CD4-positive, alpha-beta T cell treated with Interleukin-17A for 1 hour (primary cell): ENCODE measurements at places on chromosomes 2 and 18.

GRCh38 chr2:181116261-181116660 is 135.9 kb downstream of the UBE2E3 start:
- DNase-seq = no peak

DNA sequence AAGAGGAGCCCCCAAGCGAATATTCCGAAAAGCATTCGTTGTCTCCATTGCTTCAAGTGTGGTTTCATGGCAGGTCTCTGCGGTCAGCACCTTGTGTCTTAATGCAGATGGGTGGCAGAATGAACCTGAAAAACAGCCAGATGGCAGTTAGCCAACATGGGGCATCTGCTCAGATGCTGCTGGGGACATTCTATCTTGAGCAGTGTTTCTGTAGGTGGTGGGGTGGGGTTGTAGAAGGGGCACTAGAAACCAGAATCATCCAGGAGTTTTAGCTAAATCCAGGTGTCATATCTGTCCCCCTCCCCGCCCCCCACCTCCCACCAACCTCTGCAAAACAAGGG is 42.1 kb downstream of the ST6GAL2 start:
- DNase-seq = no peak

- peak; percentile 46 for DNase-seq
Observed at GRCh38 chr2:11582862-11583752, 49.3 kb downstream of the GREB1 start.

GRCh38 chr2:233354500-233354924 is 218 bp downstream of the DGKD start:
- DNase-seq = no peak

DNA sequence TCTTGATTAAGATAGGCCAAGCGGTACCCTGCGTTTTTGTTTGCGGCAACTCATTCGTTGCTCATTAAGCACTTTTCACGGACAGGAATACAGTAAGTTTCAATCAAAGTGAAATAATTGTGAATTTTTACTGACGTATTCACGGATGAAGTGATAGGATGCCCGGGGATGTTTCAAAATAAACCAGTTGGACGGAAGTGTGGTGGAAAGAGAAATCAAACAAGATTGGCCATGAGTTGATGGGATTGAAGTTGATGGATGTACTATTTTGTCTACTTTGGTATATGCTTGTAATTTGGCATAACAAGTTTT is 481 bp downstream of the TMEM177 start:
- peak; percentile 17 for DNase-seq

DNA sequence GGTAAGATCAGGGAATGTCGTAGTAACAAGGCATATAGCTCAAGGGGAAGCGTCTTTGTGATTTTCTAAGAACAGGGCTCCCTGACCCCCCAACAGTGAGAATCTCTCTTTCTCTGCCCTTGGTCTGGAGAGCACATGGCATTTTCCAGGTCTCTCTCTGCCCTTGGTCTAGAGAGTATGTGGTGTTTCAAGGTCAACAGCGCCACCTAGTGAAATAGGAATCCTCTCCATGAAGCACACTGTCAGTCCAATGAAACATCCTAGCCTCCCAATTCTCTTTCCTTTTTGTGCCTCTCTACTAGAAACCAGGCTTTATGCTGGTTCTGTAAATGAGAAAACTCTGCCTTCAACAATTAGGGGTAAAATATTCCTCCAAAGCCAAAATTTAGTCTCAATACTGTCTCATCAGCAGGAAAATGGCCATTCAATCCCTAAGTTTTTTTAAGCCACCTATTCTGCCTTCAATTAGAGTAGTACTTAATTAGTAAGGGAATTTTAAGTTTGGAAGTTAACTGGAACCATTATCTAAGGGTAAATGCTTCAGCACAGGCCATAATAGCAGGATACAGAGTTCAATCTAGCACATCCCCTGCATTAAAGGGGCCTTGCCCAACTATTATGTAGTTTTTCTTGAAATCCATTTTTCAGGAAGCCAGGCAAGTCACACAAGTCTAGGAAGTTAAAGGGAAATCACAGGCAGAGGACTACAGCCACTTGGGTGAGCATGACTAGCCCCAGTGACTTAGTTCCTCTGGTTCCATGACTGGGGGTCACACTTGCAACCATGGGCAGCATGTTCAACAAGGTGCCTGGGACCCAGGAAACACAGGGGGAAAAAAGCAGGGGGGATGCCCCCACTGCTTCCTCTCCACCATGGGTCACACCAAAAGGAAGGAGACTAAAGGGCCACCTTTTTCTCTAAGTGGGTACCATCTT is 12.4 kb downstream of the DYM start:
- DNase-seq = peak; percentile 75

- no peak for DNase-seq
Observed at GRCh38 chr2:201751566-201751965, 29.2 kb downstream of the ALS2 start.

DNA sequence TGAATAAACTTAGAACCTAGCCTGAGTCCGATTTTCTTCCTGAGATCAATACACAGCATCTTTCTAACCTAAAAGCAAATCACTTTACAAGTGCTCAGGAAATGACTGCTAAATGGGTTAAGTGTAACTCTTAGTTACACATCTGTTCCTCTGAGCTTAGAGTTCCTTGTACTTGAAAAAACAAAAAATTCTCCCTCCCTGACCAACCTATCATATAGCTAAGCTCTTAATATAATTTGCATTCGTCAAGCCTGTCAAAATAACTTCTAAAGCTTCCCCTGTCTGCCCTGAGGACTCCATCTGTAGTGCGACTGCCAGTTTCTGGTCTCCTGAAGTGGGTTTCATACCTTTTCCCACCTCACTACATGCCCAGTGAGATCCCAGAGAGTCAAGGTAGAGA is 190.4 kb downstream of the NCK2 start:
- DNase-seq = peak; percentile 43

DNA sequence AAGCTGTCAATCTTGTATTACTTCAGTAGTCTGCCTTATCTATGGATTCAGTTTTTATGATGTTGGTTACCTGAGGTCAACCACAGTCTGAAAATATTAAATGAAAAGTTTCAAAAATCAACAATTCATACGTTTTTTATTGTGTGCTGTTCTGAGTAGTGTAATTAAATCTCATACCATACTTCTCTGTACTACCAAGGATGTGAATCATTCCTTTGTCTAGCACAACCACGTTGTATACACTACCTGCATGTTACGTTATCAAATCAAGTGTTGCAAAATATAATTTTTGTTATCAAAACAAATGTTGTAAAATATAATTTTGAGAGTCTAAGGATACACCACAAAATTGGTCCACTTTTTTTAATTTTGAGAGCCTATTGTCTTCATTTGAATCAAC is 590.2 kb upstream of the SETBP1 start:
- DNase-seq = no peak

DNA sequence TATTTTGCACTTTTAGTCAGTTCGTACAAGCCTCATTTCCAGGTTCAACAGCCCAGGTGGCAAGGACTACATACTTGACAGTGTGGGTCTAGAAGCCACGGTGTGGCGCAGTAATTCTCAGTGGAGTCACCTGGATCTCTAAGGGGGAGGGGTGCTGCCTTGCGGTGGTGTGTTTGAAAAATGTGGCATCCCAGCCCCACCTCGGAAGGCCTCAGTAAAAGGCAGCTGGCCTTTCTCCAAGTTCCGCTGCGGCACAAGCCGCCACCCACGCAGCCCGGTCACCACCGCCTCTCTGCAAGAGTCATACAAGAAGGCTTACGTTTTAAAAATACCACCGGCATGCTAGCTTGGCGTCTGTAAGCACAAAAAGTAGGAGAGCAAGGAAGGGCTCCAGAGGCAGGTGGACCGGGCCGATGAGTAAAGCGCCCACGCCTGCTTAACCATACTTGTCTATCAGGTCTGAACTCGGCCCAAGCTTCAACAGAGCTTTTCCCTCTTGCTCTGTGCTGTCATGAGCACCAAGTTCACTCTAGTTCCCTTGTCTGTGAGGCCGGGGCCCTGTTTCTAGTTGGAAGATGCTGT is 49.5 kb downstream of the SPRED2 start:
- DNase-seq = peak; percentile 67

GRCh38 chr18:57687970-57688369 is 66.3 kb upstream of the NARS1 start:
- DNase-seq = no peak

- no peak for DNase-seq
Observed at GRCh38 chr18:24633121-24633520, 172.7 kb downstream of the HRH4 start.

GRCh38 chr2:7281231-7282201 is 364.3 kb downstream of the RNF144A start:
- no peak for DNase-seq

DNA sequence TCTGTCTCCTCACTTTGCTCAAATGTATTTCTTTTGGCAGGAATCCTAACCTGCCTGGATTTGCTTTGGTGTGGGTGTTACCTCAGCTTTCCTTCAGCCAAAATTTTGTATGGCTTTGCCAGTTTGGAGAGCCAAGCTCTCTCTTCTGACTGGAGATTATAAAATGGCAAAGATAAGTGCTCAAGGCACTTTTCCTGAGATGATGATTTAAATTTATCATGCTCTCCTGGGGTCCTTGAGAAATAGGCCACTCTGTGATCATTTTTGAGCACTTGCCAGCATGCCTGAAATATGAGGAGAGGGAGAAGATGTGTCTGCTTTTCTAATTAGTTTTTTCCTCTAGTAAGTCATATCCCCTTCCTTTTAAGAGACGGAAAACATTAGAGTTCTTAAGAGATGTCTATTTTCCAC is 683.0 kb downstream of the SLC4A3 start:
- DNase-seq = no peak

- DNase-seq = no peak
Observed at GRCh38 chr2:56077359-56077915, 106.4 kb upstream of the CCDC85A start.

DNA sequence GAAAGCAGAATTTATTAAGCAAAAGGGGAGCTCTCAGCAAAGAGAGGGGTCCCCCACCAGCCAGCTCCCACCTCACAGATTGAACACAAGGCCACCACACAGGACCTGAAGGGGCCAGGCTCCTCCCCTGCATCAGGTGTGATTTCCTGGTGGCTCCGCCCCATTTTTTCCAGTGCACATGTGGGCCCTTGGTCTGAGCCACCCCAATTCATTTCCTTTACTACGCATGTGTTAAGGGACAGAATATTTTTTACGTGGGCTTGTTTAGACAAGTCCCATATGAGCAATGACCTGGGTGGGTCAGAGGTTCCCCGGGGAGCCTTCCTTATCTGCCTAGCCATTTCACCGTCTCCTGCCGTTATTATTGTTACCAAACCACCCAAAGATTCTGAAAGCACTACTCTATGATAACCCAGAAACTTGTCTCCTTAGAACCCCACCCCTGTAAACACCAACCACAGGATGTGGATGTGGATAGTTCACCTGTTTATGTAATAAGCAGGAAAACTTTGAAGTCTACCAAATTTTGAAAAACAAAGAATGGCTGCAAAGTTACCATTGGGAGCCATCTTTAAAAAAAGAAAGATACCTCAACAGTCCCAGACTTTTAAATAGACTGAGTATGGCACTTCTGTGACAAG is 191.7 kb downstream of the CD226 start:
- peak; percentile 27 for DNase-seq

DNA sequence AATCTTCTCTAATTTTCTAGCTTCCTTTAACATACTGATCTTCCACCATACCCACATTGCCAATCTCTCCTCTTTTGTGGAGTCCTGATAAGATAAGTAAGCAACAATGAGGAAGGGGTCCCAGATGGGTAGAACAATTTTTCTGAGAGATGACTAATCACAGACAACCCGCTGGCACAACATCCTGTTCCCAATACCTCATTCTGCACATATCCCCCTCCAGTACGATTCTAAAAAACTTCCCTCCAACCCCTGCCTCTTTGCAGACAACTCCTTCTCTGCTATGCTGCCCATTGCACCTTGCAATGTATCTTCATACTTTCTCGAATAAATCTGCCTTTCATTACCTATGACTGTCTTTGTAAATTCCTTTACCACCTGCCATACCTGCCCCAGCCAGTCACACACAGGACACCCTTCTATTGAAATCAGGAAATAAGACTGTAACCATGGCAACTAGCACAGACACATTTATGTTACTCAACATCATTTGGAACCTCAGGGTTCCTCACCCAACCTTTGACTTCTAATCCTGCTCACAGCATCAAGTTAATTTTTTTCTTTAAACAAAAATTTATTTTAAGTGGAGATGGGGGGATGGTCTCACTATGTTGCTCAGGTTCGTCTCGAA is 7.4 kb upstream of the EXOC6B start:
- peak; percentile 37 for DNase-seq

DNA sequence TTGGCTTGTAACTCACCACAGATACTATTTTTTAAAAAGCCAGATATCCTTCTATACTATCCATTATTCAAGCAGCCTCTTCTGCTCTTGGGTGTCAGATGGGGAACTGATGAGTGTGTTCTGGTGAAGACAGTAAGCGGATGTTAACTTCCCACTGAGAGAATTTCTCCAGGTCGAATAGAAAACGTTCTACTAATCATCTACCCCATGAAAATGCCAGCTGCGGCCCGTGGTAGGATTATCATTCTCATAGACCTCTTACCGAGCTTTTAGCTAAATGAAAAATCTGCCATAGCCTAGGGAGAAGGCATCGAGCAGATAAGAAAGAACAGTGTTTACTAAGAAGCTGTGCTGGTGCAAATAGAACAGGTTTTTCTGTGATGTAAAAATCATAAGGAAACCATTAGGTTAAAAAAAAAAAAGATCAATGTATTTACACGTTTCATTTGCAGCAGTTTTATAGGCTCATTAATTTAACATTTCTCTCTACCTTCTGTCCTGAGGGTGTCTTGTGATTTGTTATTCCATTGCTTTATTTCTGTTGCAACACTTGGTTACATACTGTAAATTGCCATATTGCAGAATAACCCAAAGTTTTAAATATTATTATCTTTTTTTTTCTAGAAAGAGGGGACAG is 1521.5 kb upstream of the ZEB2 start:
- no peak for DNase-seq

- no peak for DNase-seq
Observed at GRCh38 chr2:25418944-25419677, 77.4 kb upstream of the DNMT3A start.

DNA sequence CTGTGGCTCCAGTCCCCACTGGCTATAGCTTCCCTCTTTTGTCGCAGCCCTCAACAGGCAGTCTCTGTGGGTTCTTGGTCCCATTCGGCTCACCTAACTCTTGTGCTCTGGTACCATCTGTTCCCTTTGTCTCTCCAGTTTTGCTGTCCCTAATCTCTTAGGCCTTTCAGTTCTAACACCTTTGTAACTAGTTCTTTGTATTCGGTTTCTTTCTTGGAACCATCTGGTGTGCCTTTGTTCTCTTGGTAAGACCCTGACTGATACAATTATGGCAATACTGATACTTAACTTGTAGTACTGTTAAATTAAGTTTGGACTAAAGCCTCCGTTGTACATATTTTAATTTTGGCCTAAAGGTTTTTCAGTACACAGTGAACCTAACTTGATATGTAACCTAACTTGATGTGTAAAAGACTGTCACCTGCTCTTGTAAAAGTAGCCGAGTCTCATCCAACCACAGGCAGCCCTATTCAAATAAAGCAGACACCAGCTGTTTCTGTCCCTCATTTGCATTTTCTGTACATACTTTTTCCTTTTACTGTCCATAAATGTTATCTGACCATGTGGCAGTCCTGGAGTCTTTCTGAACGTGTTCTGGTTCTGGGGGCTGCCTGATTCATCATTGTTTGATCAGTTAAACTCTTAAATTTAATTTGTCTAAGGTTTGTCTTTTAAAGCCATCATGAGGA is 4.8 kb upstream of the MRPL44 start:
- DNase-seq = no peak

- DNase-seq = no peak
Observed at GRCh38 chr18:33355756-33356155, 84.8 kb downstream of the CCDC178 start.

- DNase-seq = no peak
Observed at GRCh38 chr2:128834207-128834879, 515.7 kb upstream of the HS6ST1 start.
